Hematopoietic multipotent progenitor cell treated with erythropoietin and hydrocortisone succinate and interleukin-3 and kit ligand, for 8 days (in vitro differentiated cells): ENCODE measurements at places on chromosomes 7 and 10.

GRCh38 chr10:92486637-92487036 lies 87.3 kb downstream of the IDE start:
- peak; percentile 75 for DNase-seq

DNA sequence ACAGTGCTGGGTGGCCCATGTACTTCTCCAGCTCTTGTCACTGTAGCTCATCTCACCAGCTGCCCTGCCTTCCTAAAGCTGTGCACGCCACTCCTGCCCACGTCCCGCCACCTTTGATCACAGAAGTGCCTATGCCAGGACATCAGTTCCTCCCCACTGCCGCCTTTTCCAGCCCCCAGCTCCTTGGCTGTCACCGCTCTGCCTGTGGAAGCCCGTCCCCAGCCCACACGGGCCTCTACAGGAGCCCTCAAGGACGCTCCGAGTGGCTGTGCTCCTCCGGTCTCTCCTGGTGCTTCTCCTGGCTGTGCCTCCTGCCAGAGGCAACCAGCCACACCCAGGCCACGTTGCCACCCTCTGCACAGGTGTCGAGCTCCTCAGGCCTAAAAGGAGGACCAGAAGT lies 19.3 kb upstream of the INMT start:
- DNase-seq = no peak

- no peak for DNase-seq
Observed at GRCh38 chr10:33799944-33800323, 465.5 kb upstream of the NRP1 start.

DNA sequence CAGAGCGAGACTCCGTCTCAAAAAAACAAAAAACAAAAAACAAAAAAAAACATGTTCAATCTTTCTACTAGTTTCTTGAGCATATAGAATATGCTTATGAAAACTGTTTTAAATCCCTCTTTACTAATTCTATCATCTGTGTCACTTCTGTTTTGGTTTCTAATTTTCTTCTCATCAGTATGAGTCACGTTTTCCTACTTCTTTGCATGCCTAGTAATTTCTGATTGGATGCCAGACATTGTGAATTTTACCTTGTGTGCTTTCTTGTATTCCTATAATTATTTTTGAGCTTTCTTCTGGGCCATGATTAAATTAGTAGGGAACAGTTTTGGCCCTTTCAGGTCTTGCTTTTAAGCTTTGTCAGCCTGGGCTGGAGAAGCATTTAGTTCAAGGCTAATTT lies 9.9 kb downstream of the MICU1 start:
- DNase-seq = peak; percentile 9

DNA sequence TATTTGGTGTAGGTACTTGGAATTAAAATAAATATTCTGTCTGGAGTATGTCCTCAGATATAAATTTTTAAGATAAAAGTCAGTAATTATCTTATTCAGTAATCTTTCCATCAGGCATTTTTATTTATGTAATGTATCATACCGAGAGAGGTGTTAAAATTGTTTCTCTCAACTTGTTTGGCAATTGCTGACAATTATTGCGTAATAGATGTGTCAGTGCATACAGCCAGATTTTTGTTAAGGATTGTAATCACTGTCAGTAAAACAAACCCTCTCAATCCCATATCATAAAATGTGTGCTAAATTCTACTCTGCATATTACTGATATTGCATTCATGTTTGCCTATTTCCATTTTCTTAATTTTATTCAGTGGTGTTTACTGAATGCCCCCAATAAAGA lies 69.2 kb downstream of the CNTNAP2 start:
- DNase-seq = no peak
